ENCODE measurements at places on chromosomes 1 and 21. TPM values are rescaled to one million over a fixed set of nuclear protein-coding genes. Genes with fewer than 3 reads are reported as not detected.
A peak's percentile ranks its signal among the peaks of the same experiment; 100 is the strongest.

GRCh38 chr1:248359415-248359814, 2.0 kb upstream of the OR2T4 start:
- DNase-seq = no peak

GRCh38 chr21:41133874-41134522, 34.0 kb upstream of the BACE2 start:
- peak; percentile 39 for DNase-seq

DNA sequence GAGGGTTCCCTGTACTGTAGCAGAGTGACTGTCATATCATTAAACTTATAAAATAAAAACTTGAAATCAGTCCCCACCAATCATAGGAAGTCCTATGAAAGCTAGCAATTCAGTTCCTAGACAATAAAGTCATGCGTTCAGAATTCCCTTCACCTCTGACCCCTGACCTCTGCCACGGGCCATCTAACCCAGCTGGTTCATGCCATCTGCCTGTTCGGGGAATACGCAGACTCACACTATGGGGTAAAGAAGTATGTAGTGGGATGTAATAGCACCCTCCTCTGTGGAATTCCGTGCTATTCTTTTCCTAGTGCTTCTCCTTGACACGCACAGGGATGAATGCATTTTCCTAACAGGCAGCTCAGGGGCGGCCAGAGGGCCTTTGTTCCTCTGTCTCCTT, 2.1 kb downstream of the GSTM4 start:
- no peak for DNase-seq

- no peak for DNase-seq
These were observed 171.7 kb upstream of the FGGY start for GRCh38 chr1:59125154-59125553.

DNA sequence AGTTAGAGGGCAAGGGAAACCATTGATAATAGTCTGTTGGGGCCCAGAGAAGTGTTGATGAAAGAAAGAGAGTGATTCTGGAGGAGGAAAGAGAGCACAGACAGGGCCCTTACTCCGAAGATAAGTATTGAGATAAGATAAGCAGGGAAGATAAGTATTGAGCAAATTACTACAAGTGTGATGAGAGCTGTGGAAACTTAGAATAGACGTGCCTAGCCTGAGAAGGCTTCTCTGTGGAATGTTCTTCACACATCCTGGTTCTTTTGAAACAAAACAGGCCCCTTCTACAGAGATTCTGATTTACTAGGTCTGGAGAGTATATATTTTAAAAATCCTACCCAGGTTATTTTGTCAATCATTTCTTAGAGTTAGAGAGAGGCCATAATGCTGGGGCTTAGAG, 26.4 kb downstream of the FNBP1L start:
- DNase-seq = no peak

- no peak for DNase-seq
These were observed 82.2 kb downstream of the MDM4 start for GRCh38 chr1:204598319-204598969.

DNA sequence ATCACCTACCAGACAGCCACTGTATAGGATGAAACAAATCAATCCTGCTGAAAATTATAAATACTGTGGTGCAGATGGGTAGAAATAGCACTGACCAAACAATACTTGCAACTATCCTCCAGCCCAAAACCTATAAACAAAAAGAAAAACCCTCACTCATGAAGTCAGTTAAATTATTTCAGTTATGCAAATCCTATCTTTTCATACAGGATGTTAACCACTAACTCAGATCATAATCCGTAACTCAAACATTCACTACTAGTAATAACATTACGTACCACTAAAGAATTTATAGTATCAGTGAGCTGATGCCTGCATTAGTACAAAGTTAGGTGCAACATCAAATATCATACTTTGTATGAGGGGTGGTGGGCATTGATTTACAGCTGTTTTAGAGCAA, 2.6 kb downstream of the NDC1 start:
- DNase-seq = no peak

- peak; percentile 59 for DNase-seq
These were observed 1.2 kb downstream of the LAMC1 start for GRCh38 chr1:183024317-183025009.

- no peak for DNase-seq
These were observed 921 bp upstream of the ASCL5 start for GRCh38 chr1:201127755-201128455.

- no peak for DNase-seq
These were observed 944 bp downstream of the PLPPR5 start for GRCh38 chr1:99003581-99004253.

GRCh38 chr1:6343506-6344405, 49.8 kb downstream of the ACOT7 start:
- DNase-seq = peak; percentile 67

GSTM5 gene
- total RNA-seq = 1.6 TPM

RAVER2 gene
- 13.9 TPM for total RNA-seq

NEXN gene
- total RNA-seq = 14.2 TPM

RPS8 gene
- total RNA-seq = 1,842 TPM
